ENCODE measurements at places on chromosomes 1 and 21.

DNA sequence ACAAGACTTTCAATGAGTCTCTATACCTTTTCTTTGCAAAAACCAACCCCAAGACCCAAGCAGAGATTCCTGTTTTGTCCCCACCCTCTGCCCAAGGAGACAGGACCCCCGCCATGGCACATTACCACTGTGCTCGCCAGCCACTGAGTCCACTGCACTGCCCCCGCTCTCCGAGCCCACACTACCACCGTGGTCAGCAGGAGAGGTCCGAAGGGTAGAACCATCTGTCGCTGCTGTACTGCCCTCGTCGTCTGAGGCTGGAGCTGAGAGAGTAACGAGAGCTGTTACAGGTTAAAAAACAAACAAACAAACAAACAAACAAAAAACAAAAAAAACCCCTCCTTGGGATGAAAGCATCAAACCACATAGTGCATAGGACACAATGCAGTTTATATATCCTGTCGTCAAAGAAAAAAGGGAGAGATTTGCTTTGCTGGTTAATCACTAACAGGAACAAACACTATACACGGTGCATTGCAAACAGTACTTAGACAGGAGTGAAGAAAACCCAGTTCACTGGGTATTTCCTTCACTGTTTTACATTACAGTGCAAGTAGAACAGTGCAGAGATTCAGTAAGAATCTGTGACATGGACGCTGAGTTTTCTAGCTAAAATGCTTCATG, 71.0 kb downstream of the UBR4 start:
- no peak for DNase-seq

DNA sequence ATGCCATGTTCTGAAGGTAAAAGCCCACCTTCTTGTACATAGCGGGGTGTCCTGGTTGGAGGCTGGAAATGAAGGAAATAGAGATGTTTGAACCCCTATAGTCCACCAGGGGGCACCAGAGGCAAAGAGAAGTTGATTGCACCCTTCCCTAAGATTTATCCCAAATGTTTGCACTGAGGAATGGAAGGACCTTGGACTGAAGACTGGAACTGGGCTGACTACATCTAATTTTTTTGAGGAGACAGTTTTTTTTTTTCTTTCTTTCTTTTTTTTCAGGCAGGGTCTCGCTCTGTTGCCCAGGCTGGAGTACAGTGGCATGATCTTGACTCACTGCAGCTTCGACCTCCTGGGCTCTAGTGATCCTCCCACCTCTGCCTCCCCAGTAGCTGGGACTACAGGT, 55.3 kb upstream of the EIF4G3 start:
- DNase-seq, result peak; percentile 26

DNA sequence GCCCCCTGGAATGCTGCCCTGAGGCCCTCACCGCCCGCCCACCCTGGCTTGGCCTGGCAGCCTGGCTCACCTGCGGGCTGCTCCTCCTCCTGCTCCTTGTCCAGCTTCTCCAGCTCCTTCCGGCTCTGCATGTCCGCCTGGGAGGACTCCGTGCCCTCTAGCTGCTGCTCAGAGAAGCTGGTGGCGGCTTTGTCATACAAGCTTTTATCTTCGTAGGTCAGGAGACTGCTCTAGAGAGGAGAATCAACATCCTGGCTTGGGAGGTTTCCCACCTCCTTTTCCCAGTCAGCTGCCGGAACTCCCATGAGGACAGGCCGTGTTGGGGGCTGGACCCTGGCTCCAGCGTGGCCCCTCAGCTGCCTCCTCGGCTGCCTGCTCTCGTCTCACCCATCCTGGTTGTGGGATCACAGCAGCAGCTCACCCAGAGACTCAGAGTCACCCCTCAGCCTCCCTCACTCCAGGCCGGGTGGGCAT, 36.6 kb upstream of the TMEM52 start:
- no peak for DNase-seq

- DNase-seq, result no peak
Measured at GRCh38 chr1:48139275-48139674, 83.2 kb upstream of the SLC5A9 start.

DNA sequence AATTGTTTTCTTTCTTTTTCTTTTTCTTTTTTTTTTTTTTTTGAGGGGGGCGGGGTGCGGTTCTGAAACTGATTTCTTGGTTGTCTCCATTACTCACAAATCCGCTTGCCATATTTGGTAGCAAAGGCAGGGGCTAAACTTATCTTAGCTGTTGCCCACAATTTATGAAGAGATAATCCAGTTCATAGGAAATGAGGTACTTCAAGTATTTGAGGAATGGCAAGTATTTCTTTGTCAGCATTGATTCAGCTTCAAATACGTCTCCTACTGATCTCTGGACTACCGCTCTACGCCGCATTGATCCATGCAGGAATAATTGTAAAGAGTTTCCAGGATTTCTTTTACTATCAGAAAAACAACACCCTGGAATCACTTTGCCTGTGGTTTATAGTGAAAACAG, 289.2 kb upstream of the DPYD start:
- no peak for DNase-seq

- no peak for DNase-seq
Measured at GRCh38 chr21:33943293-33943692, 27.7 kb upstream of the ATP5PO start.

DNA sequence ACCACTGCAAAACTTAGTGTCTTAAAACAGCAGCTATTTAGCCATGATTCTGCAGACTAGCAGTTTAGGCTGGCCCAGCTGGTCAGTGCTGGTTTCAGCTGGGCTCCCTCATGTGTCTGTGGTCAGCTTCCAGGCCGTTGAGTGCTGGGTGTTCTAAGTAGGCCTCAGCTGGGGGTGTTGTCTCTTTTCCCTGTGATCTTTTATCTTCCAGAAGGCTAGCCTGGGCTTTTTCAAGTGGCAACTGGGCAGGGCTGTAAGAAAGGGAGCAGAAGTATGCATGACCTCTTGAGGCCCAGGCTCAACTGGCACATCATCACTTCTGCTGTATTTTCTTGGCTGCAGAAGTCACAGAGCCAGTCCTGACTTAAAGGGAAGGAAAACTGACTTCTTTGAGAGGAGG, 136.1 kb downstream of the KIF26B start:
- DNase-seq, result no peak

GRCh38 chr1:178530502-178530901, 17.6 kb downstream of the TEX35 start:
- DNase-seq, result no peak

GRCh38 chr1:62371375-62371774, 52.1 kb upstream of the KANK4 start:
- no peak for DNase-seq

DNA sequence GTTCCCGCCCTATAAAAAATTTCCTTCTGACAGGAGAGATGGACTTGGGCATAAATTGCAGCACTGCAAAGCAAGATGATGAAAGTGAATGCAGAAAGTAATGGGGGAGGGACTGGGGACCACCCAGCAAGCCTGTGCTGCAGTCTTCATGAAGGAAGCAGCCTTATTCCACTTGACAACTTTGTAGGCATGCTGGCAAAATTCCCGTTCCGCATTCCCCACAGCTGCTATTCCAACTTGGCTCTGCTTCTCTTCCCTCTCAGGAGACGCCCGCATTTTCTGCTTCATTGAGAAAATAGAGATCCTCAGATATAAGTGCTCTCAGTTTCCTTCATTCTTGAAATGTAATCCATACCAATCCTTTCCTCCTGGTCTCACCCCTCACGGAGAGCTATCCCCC, 2.4 kb downstream of the HMGB4 start:
- no peak for DNase-seq

Measured in NCI-H1092 (cell line).